Uterus (tissue), 4 donors: ENCODE measurements at places on chromosomes 13 and 19.

- no peak for DNase-seq
These were observed 104.8 kb downstream of the TNFRSF19 start for GRCh38 chr13:23674795-23675640.

DNA sequence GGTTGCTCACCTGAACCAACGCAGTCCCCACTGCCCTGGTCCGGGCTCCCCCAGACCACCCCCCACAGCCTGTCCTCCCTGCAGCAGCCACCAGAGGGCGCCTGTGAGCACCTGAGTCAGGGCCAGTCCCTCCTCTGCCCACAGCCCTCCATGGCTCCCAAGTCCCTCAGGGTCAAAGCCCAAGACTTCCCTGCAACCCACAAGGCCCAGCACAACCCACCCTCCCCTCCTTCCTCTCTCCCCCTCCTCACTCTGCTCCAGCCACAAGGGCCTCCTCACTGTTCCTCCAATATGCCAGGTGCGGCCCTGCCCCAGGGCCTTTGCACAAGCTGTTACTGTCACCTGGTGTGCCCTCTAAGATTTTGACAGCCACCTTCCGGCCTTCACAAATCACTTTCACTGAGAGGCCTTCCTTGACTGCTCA, 10.9 kb downstream of the GNA15 start:
- no peak for DNase-seq

GRCh38 chr13:77893066-77893465, 25.6 kb downstream of the EDNRB start:
- DNase-seq = no peak

DNA sequence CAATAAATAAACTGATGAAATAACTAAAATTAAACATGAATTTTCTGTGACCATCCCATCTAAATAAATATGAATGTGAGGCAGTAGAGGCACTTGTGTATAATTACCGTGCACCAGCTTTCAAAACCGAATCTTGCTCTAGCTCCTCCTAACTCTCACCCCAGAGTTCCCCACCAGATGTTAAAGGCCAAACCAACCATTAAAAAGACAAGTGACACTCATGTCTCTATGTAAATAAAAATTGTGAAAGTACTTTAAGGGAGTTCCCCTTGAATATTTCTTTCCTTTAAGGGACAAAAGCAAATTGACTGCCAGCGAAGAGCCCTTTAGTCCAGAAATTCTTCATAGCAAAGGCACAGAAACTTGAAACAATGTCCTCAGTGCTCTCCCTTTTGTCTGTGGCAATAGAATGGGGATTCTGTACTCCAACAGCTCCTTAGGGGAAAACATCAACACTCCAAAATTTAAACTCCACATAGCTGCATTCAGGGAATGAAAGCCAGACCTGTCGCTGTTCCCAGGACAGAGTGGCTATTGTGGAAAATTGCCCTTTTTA, 101.7 kb upstream of the SOX21 start:
- DNase-seq = no peak

DNA sequence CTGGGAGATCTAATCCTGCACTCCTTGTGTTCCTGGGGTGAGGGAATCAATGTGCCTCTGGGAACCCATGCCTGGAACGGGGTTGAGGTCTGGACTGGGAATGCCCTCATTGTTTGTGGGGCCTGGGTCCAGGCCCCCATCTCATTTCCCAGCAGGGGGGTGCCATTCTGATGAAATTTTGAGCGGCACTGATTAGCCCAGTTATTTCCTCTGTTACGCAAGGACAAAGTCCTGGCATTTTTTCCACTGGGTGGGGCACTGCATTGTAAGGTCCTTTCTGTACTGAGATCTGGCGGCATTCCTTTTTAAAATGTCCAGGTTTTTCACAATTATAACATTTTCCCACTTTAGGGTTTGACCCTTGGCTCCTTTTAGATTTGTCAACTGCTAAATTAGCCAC, 14.8 kb downstream of the FPR3 start:
- no peak for DNase-seq

- DNase-seq = no peak
These were observed 202.6 kb upstream of the UFM1 start for GRCh38 chr13:38147050-38147449.
